ENCODE measurements at places on chromosomes 11 and 22. TPM values are rescaled to one million over a fixed set of nuclear protein-coding genes. Genes with fewer than 3 reads are reported as not detected.

Gene ME3
- total RNA-seq, result 49.6 TPM

Gene NLRP14
- 1.8 TPM for total RNA-seq

DNA sequence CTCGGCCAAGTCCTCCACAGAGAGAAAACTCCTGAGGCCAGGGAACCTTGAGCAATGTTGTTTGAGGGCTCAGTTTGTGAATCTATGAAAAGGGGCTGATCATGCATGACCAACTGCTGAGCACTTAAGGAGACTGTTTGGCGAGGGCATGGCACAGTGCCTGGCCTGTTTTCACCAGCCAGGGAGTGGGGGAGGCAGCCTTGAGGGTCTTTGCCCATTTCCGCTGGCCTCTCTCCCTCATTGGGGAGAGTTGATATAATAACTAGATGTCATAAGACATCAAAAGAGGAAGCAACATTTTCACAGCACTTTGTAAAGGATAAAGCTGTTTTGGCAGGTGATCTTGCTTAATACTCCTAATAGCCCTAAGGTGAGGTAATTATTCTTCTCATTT lies 110.6 kb downstream of the TP53I11 start:
- H3K27ac ChIP-seq, result no peak overlapping the region
- H3K27me3 ChIP-seq, result peaks cover 3% of the 10 kb centered on the region
- H3K4me1 ChIP-seq, result peaks cover 38% of the 10 kb centered on the region
- H3K4me3 ChIP-seq, result no peak overlapping the region
- no peaks in the 10 kb centered on the region for H3K36me3 ChIP-seq

DNA sequence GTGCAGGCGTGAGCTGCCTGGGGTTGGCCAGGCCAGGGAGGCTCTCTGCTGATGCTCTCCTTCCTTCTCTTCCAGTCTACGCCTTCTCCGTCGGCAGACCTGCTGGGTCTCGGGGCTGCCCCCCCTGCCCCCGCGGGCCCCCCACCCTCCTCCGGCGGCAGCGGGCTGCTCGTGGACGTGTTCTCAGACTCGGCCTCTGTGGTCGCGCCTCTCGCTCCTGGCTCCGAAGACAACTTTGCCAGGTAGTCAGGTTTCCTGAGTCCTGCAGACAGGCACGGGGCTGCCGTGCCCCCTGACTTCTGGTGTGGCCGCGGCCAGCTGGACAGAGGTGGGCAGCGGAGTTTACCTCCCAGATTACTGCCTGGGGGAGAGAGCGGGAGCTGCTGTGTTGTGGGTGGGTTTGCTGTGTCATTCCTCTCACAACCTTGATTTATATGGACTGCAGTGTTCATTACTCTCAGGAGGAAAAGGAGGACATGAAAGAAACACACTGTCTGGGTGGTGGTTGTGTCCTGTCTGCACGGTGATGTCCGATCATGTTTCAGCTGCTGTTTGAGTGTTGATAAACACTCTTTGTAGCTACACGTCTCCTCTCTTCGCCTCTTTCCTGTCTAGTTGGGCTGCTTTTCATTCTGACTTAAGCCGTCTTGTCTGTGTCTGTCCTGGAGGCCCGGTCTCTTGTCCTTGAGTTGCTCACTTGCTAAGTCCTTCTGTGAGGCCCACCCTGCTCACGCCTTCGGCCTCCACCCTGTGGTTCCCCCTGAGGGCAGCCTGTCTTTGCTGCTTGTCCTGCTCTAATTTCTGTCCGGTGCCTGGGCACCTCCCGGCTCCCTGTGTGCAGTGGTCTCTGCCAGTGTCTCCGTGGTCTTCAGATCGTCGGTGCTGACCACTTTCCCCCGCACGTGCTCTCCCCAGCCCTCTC lies 35.9 kb downstream of the MUC6 start:
- no peak for DNase-seq
- no peaks in the 10 kb centered on the region for H3K27me3 ChIP-seq
- no peaks in the 10 kb centered on the region for H3K4me1 ChIP-seq
- H3K4me3 ChIP-seq, result no peak overlapping the region

DNA sequence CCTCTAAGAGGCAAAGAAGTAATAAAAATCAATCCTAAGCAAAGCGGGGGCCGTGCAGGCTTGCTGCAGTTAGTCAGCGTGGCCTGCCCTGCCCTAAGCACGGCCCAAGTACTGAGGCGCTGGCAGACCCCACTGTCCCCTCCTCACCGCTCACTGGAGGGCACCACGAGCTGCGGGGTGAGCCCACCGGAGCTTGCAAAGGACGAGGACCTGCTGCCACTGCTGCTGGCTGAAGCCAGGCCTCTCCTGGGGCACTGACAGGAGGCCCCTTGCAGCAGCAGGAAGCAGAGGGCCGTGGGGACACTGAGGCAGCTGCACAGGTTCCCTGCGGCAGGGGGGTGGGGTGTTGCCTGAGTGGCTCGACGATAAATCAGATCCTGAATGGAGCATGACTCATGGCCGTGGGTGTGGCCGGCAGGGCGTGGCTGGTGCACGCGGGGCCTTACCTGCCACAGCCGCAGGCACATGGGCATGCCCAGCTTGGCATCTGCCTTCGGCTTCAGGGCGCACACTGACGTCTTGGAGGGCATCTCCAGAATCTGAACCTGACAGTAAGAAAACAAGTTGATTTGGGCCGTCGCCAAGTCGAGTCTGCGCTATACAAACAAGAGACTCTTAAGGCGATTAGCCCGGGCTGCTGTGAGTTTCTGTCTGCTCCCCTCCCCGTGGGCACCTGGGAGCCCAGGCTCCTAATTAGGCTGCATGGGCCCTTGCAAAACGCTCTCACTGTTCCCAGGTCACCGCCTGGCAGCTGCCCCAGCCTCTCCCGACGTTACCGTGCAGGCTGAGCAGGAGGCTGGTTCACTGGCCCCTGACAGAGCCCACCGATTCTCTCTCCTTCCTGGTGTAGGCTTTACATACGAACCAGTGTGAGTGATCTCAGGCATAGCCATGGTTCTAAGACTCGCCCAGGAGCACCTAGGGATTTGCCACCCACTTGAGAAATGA lies 45.9 kb downstream of the TBX1 start:
- no peak overlapping the region for H3K4me3 ChIP-seq
- no peak for DNase-seq
- no peak overlapping the region for H3K27ac ChIP-seq
